ENCODE measurements at places on chromosomes 3 and 15.

DNA sequence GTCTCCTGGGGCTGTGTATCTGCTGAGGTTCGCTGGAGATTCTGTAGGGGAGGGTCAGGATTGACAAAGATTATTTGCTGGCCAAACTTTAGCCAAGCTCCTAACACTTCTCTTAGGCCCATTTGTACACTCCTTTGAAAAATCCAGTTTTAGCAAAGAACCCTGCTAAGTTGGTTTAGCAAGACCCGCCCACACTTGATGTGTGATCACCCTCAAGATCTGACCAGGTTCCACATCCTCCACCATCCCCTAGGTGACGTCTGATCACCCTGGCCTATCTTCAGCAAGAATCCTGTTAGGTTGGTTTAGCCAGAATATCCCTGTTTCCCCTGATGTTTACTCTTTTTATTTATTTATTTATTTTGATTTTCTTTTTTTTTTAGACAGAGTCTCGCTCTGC is 14.8 kb upstream of the SLC35G2 start:
- no peak for DNase-seq

DNA sequence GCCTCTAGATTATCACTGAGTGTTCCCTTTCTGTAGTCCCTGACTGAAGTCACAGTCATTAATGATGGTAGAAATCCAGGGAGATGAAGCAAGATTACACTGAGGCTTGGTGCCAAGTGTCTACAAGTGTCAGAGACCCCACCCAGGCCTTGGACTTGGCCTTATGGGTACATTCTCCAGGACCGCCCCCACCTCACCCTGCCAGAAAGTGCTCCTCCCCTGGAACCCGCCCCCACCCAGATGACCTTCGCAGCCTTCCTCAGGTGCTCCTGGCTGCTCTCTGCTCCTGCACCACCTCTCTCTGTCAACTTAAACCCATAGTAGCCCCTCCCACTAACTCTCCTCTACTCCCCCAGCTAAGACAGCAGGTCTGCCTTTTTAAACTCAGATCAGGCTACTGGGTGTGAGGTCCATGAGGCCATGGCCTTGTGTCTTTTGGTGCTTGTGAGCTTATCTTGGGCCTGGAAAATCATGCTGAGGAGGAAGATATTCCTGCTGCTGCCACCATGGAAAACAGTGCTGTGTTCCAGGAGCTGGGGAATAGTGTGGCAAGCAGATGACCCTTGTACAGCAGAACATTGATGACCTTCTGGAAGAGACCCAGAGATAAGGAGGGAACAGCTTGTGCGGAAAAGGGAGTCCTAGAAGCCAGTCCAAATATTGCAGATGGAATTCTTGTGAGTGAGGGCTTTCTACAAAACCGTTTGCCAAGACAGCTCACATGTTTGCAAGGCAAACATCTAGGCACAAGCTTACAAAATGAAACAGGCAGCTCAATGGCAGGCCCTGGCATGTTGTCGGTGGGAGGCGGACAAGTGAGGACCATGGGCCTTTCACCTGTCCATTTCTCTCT is 40.3 kb upstream of the NDUFB4 start:
- DNase-seq: no peak

DNA sequence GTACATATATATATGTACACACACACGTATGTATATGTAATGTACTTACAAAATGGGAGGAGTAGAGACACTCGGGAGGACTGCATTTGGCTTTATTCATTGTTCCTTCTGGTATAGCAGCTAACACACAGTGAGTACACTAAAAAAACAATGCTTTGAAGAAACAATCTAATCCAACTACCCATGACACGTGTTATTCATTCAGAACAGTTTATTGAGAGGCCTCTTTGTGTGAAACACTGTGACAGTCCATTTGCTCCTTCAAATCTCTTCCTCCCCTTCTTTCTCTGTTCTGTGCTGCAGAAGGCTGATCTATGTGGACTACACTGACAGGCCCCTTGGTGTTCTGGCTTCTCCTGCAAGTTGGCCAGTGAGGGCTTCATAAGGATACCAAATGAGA is 1075.9 kb upstream of the CFAP20DC start:
- no peak for DNase-seq

DNA sequence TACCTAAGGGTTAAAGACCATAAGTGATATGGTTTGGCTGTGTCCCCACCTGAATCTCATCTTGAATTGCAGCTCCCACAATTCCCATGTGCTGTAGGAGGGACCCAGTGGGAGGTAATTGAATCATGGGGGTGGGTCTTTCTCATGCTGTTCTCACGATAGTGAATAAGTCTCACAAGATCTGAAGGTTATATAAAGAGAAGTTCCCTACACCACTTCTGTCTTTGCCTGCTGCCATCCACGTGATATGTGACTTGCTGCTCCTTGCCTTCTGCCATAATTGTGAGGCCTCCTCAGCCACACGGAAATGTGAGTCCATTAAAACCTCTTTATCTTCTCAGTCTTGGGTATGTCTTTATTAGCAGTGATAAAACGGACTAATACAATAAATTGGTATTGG is 75.0 kb upstream of the CADPS start:
- no peak for DNase-seq

DNA sequence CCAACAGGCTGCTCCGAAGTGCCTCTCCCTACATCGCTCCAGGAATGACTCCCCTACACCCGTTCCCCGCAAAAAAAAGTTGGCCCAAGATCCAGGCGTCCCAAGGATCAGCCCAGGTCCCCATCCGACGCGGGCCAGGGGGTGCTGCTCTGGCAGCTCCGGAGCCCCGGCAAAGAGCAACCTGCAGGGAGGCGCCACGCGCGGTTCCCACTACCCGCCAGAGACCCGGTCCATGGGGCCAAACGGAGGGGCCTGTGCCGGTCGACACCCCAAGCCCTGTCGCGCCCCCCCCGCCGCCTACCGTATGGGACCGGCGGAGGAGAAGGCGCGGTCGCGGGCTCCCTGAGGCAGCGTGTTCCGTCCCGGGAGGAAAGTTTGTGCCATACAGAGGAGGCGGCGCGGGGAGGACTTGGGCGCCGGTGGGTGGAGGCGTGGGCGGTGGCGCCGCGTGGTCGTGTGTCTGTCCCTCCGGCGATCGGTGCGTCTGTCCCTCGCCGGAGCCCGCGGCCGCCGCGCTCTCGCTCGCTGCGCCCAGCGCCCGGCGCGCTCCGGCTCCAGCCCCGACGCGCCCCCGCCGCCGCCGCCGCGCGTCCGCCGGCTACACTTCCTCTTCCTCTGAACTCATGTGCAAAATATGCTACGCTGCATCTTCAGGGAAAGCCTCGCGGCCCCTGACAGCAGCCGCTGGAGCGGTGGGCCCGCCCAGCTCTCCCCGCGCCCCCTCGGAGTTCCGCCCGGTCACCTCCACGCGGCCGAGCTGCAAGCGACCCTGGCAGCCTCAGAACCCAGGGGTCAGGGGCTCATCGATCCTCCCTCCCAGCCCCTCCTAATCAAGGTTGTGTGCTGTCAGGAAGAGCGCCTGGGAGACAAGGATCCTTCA is at the start of gene RFTN1:
Gene RFTN1 (minus strand): TSS at position 559 of the 880 bp plus-strand sequence. CDS start 19,830 bp downstream, outside the sequence.
- no peak for DNase-seq

GRCh38 chr15:39908186-39908585 is 11.9 kb downstream of the GPR176 start:
- DNase-seq: no peak

GRCh38 chr15:72866182-72866581 is 82.6 kb upstream of the ADPGK start:
- no peak for DNase-seq

DNA sequence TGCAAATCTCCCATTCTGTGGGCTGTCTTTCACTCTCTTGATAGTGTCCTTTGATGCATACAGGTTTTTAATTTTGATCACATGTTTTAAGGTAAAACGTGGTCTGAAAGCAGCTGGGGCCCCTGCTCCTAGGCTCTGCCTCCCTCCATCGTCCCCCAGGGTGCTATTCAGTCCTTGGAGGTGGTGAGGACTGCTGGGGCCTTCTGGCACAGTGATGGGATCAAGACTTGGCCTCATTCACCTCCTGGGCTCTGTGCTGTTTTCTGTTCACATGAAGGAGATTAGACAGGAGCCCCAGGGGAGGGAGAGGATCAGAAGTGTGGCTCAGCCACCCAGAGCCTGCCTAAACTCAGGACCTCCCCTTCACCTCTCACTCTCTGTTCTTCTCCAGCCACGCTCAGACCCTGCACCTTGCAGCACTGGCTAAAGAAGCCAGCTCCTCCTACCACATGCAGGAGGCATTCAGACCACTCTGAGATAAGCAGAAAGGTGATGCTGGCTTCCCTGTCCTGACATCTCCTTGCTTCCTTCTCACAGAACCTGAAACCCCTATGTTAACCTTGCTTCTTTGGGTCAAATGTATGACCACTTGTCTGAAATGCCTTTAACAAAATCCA is 43.9 kb downstream of the PAQR5 start:
- no peak for DNase-seq

All from NCI-H1694 (cell line).